ENCODE measurements at places on chromosomes 13 and 19.

- no peak for DNase-seq
Observed at GRCh38 chr13:103101500-103101899, 35.3 kb upstream of the SLC10A2 start.

GRCh38 chr19:46431824-46432223, 3.1 kb upstream of the PNMA8C start:
- no peak for DNase-seq

GRCh38 chr13:40456397-40456953, 210.0 kb downstream of the FOXO1 start:
- no peak for DNase-seq

DNA sequence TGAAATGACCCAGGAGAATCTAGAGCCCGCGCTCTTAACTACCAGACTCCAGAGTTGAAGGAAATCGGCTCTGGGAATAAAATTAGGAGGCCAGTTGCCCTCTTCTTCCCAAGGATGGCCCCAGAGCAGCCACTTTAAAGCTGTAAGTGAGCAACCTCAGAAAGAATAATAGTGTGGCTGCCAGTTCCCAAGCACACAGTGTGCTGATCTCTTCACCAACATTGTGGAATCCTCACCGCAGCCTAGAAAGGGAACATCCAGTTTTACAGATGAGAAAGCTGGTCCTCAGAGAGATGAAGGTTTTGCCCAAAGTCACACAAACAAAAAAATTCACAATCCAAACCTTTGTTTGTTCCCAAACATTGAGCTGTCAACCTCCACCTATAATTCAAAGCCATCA, 39.6 kb downstream of the HSPH1 start:
- DNase-seq: no peak

GRCh38 chr13:77290342-77290741, 36.6 kb downstream of the MYCBP2 start:
- DNase-seq: no peak

DNA sequence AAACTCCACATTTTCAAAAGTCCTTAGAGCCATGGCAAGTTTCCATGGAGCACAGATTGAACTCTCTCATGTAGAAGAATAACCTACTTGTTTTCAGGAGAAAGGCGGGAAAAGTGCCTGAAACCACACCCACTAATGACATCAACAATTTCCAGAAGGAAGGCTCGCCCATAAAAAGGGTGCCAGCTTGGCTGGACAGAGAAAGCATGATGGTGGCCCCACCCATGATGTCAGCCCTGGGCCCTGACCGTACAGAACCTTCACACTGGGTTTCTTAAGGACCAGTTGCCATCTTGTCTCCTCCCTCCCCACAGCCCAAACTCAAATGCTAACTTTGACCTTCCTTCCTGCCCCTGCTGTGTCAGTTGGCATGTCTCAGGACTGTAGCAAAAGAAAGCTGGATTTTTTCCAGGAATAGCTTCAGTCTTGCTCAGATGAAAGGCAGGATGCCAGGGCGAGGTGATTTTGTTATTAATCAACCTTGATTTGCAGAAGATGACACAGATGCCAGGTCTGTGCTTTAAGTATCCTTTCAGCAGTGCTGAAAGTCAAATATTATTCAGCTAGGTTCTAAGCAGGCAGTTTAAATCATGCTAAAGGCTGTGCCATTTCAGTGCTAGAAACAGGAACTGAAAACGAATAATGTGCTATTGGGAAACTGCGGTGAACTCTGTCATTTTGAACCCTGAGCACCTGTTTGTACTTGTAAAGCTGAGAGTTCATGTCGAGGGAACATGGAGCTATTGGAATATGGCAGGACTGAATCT, 89.5 kb upstream of the RFC3 start:
- no peak for DNase-seq

DNA sequence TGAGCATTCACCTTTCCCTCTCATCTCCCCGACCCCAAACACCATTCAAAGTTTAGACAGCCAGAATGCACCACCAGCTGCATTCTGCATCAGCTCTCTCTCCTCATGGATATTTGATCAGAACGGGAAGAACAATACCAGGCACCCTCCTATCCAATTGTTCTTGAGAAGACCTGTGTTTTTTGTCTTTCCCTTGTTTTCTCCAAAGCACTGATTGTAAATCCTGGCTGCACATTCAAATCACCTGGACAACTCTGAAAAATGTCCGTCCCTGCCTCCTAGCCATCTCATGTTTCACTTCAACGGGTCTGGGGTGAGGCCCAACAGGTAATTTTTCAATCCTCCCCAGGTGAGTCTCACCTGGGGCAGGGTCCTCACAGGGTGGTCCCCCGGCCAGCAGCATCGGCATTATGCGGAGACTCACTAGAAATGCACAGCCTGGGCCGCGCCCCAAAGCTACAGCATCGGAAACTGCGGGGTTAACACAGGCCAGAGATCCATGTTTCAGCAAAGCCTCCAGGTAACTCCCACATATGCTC, 5.5 kb downstream of the IRS2 start:
- DNase-seq: no peak

DNA sequence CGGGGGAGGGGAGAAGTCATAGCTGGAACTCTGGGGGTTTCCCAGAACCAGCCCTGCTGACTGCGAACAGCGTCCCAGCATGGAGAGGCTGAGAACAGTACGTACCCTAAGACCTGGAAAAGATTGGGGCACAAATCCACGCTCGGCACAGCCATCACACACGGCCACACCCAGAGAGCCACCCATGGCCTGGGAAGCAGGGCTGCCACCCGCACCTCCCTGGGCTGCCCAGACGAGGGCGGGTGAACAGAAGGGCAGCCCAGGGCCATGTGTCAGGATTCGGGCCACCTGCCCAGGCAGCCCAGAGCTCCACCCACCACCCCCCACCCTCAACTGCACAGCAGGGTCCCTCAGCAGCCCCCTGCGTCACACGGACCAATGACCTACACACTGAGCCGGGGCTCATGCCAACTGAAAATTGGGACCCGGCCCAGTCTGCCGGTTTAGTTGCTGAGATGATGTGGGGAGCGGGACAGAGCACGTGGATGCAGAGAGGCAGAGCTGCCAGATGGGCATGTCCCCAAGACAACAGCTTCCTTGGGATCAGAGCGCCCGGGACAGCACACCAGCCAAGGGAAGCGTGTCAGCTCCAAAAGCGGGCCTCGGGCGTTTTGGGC, 8.5 kb downstream of the UBXN6 start:
- no peak for DNase-seq

DNA sequence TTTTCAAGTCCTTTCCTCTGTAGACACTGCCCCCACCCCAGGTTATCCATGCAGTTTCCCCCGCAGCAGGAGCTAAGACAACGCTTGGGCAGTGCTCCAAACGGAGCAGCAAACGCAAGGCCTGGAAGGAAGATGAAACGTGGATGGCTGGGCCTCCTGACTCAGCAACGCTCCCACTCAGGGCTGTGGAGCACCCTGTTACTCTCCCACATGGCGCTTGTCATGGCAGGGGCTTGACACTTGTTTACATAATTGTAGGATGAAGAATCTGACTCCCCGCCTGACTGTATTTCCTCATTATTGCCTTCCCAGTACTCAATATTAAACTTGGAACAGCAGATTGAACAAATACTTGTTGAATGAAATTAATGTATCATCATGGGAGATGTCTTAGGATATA, 799 bp upstream of the C1QTNF9B start:
- DNase-seq: no peak

DNA sequence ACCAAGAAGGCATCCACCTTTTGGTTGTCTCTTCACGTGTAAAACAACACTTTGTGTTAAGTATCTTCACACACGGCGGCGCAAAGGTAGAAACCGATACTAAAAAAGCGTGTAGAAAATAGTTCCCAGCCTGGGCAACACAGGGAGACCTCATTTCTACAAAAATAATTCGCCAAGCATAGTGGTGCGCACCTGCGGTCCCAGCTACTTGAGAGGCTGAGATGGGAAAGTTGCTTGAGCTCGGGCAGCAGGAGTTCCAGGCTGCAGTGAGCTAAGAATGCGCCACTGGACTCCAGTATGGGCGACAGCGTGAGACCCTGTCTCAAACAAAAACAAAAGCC, 573 bp upstream of the ERCC5 start:
- DNase-seq: no peak

DNA sequence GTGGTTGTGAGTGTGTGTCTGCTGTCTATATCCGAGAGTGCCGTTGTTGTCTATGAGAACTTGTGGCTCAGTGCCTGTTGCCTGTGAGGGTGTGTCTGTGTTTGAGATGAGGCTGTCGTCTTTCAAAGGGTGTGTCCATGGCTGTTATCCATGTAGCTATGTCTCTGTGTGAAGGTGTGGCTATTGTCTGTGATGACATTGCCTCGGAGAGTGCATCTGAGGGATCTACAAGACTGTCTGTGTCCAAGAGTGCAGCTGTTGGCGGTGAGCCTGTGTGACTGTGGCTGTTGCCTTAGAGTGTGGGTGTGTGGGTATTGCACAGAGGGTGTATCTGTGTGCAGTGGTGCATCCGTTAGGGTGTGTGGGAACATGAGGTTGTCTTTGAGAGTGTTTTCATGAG, 4.9 kb downstream of the NUMBL start:
- no peak for DNase-seq

DNA sequence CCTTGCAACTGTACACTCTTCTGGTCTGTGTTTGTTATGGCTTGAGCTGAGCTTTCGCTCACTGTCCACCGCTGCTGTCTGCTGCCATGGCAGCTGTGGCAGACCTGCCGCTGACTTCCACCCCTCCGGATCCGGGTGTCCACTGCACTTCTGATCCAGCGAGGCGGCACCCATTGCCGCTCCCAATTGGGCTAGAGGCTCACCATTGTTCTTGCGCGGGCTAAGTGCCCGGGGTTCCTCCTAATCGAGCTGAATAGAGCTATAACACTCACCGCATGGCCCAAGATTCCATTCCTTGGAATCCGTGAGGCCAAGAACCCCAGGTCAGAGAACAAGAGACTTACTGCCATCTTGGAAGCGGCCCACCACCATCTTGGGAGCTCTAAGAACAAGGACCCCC, 2.2 kb upstream of the PSMC4 start:
- no peak for DNase-seq
